ENCODE measurements at places on chromosomes 4 and X.

GRCh38 chr4:82746705-82747574, 51.7 kb downstream of the SCD5 start:
- DNase-seq = no peak

GRCh38 chr4:78864405-78865024, 74.7 kb downstream of the PAQR3 start:
- no peak for DNase-seq

GRCh38 chr4:52621567-52621966, 37.5 kb downstream of the USP46 start:
- DNase-seq = no peak

GRCh38 chr4:184861047-184861446, 35.3 kb upstream of the ACSL1 start:
- no peak for DNase-seq

GRCh38 chr4:43587758-43588157, 695.2 kb downstream of the GRXCR1 start:
- DNase-seq = no peak

- peak; percentile 9 for DNase-seq
Observed at GRCh38 chrX:9942086-9942485, 25.1 kb upstream of the CLDN34 start.

DNA sequence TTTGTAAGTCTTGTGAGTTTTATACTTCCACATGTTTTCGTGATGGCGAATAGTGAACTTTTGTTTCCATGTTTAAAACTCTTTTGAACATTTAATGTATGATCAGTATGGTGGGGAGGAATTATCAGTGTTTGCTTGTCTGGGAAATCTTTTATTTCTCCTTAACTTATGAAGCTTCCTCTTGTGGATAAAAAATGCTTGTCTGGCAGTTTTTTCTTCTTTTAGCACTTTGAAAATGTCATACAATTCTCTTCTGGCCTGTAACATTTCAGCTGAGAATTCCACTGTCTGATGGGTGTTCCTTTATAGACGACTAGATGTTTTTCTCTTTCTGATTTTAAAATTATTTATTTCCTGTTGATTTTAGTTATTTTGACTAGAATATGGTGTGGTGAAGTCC, 576.0 kb downstream of the DACH2 start:
- DNase-seq = no peak

DNA sequence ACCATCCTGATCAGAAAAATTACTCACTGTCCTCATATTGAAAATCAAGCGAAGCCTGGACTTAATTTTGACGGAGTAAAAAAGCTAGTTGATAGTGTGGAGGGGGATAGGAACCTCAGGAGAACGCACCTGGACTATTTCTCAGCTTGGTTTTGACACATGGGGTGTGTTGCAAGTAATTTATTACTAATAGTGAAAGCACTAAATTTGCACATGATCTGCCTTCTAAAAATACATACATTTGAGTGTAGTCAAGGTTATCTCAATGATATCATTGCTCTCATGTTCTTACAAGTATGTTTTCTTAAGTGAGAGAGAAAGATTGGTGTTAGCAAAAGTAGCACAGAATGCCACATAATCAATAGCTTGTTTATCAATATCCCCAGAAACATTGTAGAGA, 29.5 kb downstream of the LRIT3 start:
- DNase-seq = no peak

- DNase-seq = no peak
Observed at GRCh38 chr4:182913621-182914020, 3.6 kb downstream of the DCTD start.

- DNase-seq = no peak
Observed at GRCh38 chr4:6971536-6972374, 62.1 kb downstream of the TBC1D14 start.

GRCh38 chr4:26779674-26780073, 81.0 kb upstream of the STIM2 start:
- DNase-seq = no peak

DNA sequence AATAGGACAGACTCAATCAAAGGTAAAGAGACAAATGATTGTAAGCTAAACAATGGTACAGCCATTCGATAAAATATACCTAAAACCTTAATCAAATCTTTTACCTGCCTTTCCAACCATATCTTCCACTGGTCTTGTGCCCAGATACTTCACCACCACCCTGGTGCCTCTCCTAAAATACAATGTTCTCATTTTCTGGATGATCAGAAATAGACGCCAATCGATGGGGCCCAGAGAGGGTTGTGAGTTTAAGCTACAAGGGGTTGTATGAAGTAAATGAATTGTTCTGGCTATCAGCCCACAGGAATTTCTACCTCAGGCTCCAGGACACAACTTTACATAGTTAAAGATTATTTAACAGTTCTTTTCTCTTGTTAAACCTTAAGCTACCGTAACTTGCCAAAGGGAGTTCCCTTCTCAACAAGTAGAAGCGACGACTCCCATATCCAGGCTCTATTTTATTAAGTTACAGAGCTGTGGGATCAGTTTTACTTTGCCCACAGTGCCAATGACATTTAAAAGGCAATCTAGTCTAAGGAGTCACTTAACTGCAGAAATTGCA, 99.1 kb downstream of the CHRNA9 start:
- no peak for DNase-seq

GRCh38 chr4:45004847-45005565, 278.6 kb upstream of the GNPDA2 start:
- no peak for DNase-seq

GRCh38 chr4:102139132-102139573, 206.1 kb downstream of the SLC39A8 start:
- DNase-seq = no peak

DNA sequence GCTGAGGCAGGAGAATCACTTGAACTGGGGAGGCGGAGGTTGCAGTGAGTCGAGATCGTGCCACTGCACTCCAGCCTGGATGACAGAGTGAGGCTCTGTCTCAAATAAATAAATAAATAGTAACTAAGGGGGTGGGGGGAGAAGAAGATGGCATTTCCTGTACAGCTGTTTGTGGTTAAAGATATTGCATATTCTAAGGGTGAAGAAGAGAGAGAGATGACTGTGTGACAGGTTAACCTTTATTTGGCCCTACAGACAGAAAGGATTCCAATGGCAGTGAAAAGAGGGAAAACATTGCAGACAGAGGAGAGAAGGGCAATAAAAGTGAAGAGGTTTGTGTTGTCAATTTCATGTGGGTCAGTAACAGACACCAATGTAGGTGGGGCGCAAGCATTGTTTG, 9.4 kb downstream of the TASL start:
- no peak for DNase-seq

GRCh38 chr4:12545812-12546211, 938.3 kb downstream of the RAB28 start:
- no peak for DNase-seq

DNA sequence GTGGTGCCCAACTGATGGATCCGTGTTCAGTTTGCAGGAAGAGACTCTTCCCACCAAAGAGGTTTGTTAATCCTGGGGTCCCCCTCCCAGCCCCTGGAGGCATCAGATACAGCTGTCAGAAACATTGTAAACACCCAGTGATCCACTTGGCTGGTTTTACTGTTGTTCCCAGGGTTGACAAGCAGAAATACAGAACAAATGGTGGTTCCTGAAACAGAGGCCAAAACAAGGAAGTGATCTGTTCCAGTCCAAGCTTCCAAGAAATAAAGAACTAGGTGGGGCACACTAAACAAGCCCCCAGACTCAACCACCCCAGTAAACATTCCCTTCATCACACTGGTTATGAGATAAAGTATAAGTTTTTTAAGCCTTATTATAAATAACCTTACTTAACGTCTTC, 1.4 kb downstream of the TMLHE start:
- DNase-seq = no peak

DNA sequence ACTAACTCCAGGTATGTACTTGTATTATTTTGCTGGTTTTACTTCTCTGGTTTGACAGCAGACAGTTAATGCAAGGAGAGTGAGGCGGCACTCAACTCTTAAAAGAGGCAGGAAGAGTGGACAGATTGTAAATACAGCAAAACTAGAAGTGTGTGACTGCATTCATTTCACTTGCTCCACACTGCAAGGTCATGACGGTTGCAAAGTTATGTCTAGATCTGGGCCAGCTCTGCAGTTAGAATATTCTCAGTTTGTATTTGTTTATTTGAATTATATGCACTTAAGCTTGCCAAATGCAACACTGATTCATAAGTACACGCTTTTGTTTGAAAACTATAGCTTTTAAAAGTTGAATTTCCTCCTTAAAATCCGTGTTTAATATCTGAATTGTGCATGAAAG, 148.9 kb downstream of the STIM2 start:
- no peak for DNase-seq

GRCh38 chr4:172202480-172203076, 389.4 kb downstream of the GALNTL6 start:
- DNase-seq = no peak

DNA sequence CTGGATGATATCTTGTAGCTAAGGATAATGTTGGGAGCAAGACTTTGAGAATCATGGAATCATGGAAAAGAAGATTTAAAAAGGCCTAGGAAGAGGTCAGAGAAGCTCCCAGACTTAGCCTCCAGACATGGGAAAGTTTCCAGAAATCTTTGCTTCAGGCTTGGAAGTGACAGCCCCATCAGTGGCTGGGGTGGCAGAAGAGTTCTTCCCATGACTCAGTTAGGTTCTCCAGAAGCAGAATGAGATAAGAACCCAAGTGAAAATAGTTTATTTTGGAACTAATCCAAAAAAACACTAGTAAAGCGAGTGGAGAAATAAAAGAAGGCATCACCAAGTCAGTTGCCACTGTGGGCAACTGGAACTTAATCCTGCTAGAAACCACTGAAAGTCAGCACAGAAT, 506.9 kb downstream of the MID1IP1 start:
- no peak for DNase-seq

DNA sequence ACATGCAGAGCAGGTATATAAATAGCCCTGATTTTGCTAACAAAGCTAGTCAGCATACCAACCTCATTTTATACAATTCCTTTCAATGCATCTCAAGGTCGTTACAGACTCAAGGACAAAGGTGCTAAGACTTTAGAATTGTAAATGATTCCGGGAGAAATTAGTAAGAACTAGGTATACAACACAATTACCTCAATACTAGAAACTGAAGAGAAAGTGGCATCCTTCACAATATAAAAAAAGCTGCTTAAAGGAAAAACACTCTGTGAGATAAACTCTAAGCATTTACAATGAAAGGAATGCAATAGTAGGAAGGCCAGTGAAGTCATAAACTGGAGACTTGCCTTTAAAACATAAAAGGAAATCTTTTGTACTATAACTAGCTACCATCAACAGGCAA, 11.9 kb downstream of the TNMD start:
- no peak for DNase-seq

DNA sequence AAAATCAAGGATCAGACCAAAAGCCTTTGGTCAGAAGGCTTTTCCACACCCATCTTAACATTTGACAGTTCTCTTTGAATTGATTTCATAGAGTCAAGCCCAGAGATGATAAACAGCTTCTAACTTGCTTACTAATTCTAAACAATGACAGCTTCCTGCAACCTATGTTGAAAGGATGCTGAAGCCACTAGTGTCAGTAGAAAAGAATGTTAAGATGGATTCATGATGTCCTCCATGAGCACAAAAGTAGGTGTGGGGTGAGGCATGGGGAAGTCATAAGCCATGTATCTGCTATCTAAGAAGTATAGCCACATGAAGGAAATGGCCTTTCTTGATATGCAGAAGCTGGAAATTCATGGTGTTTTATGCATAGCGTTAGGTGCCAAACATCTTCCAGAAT, 269.3 kb downstream of the DHX15 start:
- no peak for DNase-seq

DNA sequence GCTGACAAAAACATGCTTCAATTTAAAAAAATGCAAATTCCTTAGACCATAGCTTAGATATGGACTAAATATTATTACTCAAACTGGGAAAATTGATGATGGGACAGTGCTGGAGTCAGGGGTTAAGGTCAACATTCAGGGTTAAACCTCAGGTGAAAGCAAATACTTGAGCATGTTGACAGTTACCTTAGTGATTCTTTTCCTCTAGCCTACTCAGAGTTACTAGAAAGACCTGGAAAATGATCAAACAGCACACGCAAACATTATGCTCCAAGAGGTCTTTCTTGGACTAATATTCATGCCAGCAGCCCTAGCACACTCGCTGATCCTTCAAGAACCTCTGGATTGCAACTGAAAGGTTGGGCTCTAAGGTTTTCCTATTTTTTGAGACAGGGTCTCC, 10.8 kb downstream of the IGFBP7 start:
- no peak for DNase-seq

DNA sequence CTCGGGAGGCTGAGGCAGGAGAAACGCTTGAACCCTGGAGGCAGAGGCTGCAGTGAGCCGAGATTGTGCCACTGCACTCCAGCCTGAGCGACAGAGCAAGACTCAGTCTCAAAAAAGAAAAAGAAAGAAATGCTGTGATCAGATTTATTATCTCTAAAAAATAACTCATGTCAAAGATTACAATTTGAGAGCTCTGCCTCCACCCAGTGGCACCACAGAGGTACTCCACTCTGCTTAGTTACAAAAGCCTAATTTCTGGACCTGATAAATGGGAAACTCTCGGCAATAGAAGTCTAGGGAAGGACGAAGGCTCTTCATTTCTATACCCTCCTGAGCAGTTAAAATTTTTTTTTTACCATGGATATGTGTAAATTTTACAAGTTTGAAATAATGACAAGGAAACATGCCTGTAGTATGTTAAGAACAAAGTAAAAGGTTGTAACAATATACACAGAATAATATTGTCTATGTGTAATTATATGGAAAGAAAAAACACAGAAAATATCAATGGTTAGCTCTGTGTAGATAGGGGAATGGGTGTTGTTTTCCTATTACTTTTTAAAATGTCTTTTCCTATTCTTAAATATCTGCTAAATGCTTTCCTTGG, 149.8 kb downstream of the STIM2 start:
- peak; percentile 16 for DNase-seq

GRCh38 chrX:152614791-152615190, 22.9 kb upstream of the GABRQ start:
- no peak for DNase-seq

DNA sequence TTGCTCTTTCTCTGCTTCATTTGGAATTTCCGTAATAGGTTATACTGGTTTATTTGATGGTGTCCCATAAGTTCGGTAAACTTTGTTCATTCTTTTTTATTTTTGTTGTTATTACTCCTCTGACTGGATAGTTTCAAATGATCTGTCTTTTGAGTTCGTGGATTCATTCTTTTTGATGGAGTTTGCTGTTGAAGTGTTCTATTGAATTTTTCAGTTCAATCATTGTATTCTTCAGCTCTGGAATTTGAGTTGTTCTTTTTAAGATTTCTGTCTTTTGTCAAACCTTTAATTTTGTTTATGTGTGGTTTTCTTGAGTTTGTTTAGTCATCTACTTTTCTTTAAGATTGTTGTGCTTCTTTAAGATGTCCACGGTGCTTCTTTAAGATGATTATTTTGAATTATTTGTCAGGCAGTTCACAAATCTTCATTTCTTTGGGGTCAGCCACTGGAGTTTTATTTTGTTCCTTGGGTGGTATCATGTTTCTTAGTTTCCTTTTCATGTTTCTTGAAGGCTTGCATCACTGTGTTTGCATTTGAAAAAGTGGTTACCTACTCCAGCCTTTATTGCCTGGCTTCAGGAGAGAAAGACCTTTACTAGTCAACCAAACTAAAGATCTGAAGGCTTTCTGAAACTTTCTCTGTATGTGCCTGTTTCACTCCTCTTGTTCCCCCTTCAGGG, 154.8 kb upstream of the ANXA3 start:
- no peak for DNase-seq

- DNase-seq = peak; percentile 21
Observed at GRCh38 chrX:20265221-20265725, 1.4 kb downstream of the RPS6KA3 start.
